Thyroid gland (tissue), 4 donors: ENCODE measurements at places on chromosomes 1 and 21.

- DNase-seq, result no peak
Observed at GRCh38 chr1:232417636-232418248, 212.2 kb downstream of the SIPA1L2 start.

DNA sequence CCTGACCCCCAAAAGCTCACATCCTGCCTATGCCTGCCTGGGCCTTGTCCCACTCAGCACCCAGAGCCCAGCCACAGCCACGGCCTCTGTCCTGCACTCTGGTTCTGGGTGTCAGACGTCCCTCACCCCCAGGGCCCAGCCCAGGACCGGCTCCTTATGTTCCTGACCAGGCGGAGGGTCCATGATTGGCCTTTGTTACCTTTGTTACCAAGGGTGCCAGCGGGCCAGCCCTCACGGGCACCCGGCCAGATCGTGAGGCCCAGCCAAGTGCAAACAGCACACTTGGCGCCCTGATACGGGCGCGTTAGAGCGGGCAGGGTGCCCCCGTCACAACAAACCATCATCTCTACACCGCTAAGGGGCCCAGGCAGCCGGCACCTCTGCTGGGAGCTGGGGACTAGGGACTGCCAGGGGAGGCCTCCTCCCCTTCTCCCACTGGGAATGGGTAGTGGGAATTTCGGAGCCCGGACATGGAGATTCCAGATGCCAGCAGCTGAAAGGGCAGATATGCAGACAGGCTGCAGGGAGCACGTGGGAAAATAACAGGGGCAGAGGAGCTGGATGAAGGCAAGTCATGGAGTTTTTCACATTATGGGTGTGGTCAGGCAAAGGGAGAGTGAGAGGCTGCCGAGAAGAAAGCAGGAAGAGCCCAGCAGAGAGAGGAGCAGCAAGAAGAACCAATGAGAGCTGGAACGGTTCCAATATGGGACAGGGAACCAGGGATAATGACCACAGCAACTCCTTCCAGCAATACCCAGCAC, 22.1 kb downstream of the HSPG2 start:
- DNase-seq, result peak; percentile 78

- no peak for DNase-seq
Observed at GRCh38 chr1:64121766-64122385, 81.5 kb upstream of the UBE2U start.

DNA sequence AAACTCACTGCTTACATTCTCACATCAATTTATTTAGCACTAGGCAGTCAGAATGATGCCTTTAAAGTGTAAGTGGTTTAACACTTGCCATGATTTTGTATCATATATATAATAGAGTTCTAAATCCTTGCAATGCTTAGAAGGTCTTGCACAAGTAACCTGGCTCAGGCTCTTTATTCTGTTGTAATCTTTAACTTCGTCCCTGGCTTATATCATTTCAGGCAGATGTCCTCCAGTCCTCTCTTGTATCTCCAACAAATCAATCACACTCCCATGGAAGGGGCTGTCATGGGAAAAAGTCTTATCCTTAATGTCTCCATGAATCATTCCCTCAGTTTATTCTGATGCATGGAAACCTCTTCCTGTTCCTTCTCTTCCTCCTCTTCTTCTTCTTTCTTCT, 841.6 kb upstream of the B3GALT2 start:
- no peak for DNase-seq

- no peak for DNase-seq
Observed at GRCh38 chr1:66527686-66528085, 6.3 kb upstream of the SGIP1 start.

DNA sequence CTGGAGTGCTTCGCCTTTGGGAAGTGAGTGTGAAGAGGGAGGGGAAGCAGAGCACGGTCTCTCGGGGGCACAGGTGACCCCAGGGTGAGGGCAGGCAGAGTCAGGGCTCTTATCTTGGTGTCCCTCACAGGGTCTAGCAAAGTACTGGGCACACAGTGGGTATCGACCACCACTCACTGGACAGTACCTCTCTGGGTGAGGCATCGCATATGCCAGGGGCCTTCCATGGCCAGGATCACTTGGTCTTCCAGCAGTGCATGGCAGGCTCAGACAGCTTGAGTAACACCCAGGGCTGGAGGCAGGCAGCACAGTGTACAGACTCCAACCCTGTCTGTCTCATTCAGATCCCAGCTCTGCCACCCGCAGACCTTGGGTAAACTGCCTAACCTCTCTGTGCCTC, 16.6 kb downstream of the CNTN2 start:
- no peak for DNase-seq

- DNase-seq, result no peak
Observed at GRCh38 chr1:169193191-169193850, 86.8 kb downstream of the ATP1B1 start.

DNA sequence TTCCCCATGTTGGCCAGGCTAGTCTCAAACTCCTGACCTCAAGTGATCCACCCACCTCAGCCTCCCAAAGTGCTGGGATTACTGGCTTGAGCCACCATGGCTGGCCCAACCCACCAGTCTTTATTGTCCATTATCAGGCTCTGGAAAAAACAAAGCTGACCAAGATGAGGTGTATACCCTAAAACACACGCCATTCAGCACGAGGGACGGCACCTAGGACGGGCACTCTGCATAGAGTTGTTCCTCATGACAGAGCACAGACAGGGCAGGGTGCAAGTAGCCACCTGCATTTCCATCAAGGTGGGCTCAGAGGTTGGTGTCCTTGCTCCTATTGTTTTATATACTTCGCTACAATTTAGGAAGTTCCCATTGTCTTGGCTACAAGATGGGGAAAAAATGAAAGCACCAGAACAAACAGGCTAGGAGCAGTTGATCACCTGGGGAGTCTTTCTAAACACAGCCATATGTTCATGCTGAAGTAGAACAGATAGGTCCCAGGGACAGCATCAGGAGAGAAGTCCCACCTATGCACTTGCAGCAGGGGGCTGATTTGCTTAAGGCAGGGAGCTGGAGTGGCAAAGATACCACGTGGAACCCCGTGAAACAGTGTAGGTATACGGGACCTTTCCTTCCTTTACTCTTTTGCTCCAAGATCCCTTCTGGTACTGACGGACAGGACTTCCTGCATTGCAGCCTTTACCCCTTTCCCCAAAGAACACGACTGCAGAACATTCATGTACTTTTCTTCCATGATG, 4.5 kb downstream of the KRTCAP2 start:
- DNase-seq, result no peak

GRCh38 chr1:10105484-10105883, 72.7 kb downstream of the UBE4B start:
- DNase-seq, result no peak

GRCh38 chr1:185311589-185312225, 5.3 kb downstream of the IVNS1ABP start:
- no peak for DNase-seq
